CD4-positive, alpha-beta T cell treated with Interleukin-6 at 100 ng/mL for 8 hours (primary cell): ENCODE measurements at places on chromosomes 6 and 20.

DNA sequence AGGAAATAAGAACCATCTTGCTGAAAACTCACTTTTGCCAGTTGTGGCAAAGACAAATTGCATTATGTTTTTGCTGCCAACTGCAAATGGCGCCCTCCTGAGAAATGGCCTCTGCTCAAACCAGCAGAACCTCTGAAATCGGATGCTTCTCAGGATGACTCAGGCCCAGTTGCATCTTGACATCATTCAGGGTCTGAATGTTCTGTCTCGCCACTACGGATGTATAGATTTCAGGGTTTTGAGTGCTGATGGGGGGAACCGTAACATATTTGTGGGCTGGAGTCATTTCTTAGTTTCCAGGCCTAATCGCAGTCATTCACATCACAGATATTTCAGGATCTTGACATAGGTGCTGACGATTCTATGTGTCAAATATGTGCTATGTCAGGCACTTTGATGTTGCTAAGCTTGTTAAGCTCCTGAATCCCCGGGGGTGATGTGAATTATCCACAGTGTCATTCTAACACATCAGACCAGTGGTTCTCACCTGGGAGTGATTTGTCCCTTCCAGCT lies 207.1 kb downstream of the NFATC2 start:
- no peak for DNase-seq

- no peak for DNase-seq
Observed at GRCh38 chr6:27582928-27583725, 110.2 kb upstream of the ZNF184 start.

DNA sequence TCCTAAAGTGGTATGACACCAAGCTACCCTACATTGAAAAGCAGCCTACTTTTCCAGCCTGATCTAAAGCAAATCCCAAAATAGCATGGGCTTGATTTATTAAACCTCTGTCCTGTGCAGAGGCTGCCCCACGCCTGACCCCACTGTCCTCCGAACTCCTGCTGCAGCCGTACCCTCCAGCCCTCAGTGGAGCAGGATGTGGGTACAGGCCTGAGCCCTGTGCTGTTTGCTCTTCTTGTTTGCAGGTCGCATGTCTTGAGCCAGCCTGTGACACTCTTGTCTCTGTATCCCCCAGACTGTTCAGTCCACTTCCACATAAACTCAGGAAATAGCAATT lies 61.2 kb downstream of the RPP40 start:
- no peak for DNase-seq

DNA sequence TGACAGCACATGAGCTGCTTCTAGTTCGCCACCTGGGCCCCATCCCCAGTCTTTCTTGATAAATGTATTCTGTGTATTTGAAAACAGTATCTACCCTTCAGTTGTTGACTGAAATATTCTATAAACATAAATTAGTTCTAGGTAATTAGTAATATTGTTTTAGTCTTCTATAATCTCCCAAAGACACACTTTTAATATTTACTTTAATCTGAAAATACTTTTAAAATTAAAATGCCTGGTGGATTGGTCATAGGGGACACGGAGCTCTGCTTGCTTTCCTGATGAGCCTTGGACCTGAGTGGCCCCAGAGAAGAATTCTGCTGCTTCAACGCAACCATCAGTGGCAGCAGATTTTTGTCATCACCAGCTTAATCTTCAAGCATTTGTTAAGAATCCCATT lies 234.5 kb downstream of the THBS2 start:
- no peak for DNase-seq

GRCh38 chr20:58162986-58163385 lies 65.5 kb downstream of the ANKRD60 start:
- DNase-seq, result no peak

GRCh38 chr6:84390334-84390733 lies 162.9 kb upstream of the CEP162 start:
- no peak for DNase-seq

GRCh38 chr20:20782231-20782630 lies 69.8 kb upstream of the RALGAPA2 start:
- no peak for DNase-seq

GRCh38 chr6:107616775-107617174 lies 126.9 kb downstream of the SOBP start:
- no peak for DNase-seq

DNA sequence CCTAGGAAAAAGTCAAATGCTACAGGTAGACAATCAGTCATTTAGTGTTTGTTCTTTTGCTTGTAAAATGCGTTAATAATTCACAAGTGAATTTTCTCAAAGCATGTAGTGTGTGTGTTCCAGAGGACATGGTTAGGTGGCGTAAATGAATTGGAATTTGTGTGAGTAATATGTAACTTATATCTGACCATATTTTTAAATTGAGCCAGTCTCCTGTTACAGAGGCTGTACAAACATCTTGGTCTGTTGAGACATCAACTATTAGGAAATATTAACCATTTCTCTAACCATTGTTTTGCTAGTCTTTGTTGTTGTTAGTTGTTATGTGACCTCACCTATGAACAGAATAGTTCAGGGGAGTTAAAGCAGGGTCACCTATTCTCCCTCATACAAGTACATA lies 22.7 kb downstream of the MCM8 start:
- DNase-seq, result no peak

GRCh38 chr6:132114201-132114825 lies 163.1 kb upstream of the CCN2 start:
- no peak for DNase-seq

DNA sequence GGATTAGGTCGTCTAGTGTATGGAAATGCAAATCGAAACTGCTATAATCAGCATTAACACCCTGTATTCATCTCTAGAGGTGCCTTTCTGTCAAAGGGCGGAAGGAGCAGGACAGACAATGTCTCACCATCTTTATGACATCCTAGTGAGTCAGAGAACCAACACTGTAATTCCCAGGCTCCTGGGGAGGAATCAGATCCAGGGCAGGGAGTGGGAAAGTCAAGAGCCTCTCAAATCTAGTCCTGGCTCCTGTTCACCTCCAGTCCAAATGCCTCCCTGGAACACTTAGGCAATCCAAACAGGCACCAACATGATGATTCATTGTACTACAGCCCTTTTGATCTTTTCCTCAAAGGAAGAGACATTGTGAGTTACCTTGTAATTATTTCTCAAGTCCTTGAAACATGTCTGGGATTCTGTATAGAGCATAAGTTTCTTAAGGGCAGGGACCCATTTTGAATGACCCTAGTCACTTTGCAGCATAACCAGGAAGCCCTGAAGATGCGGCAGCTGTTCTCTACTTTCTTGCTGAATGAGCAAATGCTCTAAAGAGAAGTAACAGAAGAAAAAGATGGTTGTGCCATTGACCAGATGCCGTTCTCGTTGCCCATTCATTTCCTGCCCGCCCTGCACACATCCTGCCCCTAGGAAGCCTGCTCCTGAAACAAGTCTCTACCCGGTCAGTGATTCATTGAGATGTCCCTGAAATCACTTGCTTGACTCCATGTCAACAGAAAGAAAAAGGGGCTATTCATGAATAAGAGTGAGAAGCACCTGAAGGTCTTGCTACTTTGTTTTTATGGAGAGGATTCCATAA lies 112.8 kb upstream of the JARID2 start:
- no peak for DNase-seq

- no peak for DNase-seq
Observed at GRCh38 chr20:8082989-8083388, 49.1 kb upstream of the PLCB1 start.

- DNase-seq, result peak; percentile 88
Observed at GRCh38 chr6:106097411-106098231, 11.5 kb downstream of the PRDM1 start.

- DNase-seq, result no peak
Observed at GRCh38 chr20:41750137-41750536, 132.0 kb upstream of the CHD6 start.

GRCh38 chr6:36094753-36095496 lies 35.4 kb upstream of the MAPK13 start:
- DNase-seq, result peak; percentile 81

GRCh38 chr6:133223452-133224029 lies 17.6 kb upstream of the EYA4 start:
- no peak for DNase-seq

- no peak for DNase-seq
Observed at GRCh38 chr6:136873748-136874147, 48.4 kb upstream of the SLC35D3 start.

GRCh38 chr6:73369563-73369962 lies at the start of gene OOEP:
OOEP (minus strand) TSS chr6:73369897; CDS start chr6:73369792, 105 bp downstream.
- no peak for DNase-seq

GRCh38 chr6:18047406-18047805 lies 60.0 kb upstream of the KIF13A start:
- DNase-seq, result no peak

- no peak for DNase-seq
Observed at GRCh38 chr6:55388211-55388610, 60.9 kb downstream of the GFRAL start.

DNA sequence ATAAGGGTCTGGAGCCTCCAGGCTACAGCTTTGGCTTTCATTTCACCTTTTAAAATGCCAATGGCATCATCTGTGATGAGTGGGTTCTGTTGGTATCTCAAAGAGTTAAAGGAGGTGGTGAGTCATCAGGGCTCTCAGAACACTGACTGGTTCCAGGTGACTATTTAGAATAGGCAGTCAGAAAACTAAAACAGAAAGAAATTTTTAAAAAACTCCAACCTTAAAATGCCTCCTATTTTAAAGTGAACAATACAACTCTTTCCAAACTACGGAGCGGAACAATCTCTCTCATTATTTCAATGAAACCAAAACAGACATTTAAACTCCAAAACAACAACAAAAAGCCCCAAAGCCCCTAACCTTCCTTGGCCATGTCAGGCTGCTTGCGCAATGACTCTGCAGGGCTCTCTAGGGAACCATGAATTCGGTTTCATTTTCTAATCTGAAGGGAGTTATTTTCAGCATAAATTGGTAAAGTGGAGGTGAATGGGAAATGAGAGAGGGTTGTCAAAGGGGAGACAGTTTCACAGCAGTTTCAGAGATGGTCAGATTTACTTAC lies 194.9 kb downstream of the KIF6 start:
- DNase-seq, result no peak

- no peak for DNase-seq
Observed at GRCh38 chr20:137668-138490, 4.5 kb upstream of the DEFB126 start.

DNA sequence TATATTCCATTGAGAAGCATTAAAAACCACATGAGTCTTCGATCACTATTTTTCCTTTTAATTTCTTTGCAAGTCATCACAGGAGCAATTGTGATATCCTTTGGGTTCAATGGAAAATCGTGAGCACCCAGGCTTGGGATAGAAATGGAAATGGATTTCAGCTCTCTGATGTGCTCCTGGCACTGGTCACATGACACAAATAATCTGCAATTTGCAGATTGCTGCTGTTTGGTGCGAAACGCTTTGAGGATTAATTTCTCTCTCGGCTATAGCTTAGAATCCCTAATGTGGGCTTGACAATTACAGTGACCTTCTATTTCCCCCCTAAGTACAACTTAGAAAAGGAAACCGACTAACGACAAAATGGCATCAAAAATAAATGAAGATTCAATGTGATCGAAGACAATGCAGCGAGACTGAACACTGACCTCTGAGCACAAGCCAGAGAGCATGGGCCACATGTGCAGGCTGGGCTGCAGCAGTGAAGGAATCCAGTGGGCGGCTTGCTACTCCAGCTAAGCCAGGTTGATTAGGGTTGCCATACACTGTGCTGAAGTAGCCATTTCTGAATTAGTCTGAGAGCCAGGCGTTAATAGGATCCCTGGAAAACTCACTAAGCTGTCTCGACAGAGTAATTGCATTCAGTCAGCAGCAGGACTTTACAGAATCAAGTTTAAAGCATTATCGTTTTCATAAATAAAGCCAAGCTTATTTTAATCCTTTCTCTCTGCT lies 301.8 kb upstream of the AGPAT4 start:
- no peak for DNase-seq

- no peak for DNase-seq
Observed at GRCh38 chr20:21101932-21102575, 4.1 kb downstream of the LINC00237 start.

GRCh38 chr6:21924002-21924401 lies 330.5 kb downstream of the SOX4 start:
- DNase-seq, result no peak

DNA sequence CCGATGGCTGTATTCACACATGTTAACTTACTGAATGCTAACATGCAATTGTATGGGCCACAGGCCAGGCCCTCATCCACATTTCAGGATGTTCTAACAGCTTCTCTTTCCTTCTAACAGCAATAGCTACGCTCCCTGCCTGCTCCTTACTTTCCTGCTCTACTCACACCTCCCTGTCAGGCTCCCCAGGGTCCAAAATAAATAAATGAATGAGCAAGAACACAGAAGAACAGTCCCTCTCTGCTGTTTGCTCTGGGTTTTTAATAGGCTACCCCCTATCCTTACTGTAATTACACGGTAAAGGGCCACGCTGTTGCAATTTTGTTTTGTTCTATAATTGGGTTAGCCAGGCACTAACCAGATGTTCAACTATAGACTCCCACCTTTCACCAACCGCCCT lies 135.6 kb downstream of the GMDS start:
- no peak for DNase-seq

DNA sequence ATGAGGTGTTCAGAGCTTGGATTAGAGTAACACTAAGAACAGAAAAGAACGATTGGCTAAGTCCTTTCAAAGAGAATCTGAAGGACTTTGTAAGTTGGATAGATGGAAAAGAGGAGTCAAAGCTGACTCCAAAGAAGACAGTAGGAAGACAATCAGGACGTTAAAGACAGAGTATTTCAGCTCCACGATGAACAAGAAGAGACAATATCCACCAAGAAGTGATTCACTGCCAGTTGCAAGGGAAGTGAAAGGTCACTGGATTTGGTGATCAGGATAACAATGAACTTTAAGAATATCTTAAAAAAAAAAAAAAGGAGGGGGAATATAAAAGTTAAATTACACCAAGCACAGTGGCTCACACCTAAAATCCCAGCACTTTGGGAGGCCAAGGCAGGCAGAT lies 17.9 kb downstream of the REPS1 start:
- no peak for DNase-seq

DNA sequence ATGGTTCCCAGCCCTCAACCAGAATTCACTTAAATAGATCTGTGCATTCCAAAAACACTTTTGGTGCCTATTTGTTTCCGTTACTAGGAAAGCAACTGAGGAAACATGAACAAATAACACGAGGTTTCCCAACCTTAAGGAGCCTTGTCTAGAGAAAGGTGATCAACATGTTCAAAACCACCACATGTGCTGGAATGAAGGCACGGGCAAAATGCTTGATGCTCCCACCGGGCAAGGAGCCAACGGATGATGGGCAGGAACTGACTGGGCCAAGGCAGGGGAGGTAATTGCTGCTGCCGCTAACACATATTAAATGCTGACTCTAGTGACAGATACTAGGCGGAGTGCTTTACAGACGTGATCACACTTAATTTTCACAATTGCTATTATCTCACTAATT lies 2.5 kb downstream of the MYLK4 start:
- DNase-seq, result no peak

DNA sequence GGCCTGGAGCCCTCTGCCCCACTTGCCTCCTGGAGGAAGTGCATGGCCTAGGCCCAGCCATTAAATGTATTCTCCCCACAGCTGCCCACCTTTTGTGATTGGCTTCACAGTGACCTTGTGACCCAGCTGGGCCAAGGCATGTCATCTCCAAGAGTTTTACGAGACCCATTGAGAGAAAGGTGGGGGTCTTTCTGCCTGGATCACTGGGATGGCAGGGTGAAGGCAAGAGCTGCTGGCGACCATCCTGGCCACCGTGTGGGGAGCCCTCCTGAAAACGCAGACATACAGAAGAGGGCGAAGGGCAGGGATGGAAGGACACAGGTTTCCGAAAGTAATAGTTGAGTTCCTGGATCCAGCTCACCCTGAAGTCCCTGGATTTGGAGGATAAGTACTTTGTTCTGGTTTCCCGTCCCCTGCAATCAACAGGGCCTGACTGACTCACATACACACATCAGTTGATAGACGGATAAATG lies 12.3 kb upstream of the SPO11 start:
- DNase-seq, result no peak
